ENCODE measurements at places on chromosomes 3 and 15. TPM values are rescaled to one million over a fixed set of nuclear protein-coding genes. Genes with fewer than 3 reads are reported as not detected.

The VPS39 gene
- 39.7 TPM for total RNA-seq

The LOXL1 gene
- total RNA-seq, result 92.8 TPM

The SSUH2 gene
- 0.10 TPM for total RNA-seq

The KBTBD12 gene
- total RNA-seq, result not detected

The FETUB gene
- 0.45 TPM for total RNA-seq

The SLC9C1 gene
- not detected for total RNA-seq

The OXSR1 gene
- 38.8 TPM for total RNA-seq

The ACKR2 gene
- total RNA-seq, result not detected
